ENCODE measurements at places on chromosomes 13 and 19. TPM values are rescaled to one million over a fixed set of nuclear protein-coding genes. Genes with fewer than 3 reads are reported as not detected.

Gene SSC5D
- total RNA-seq: 0.21 TPM

Gene LGALS7B
- not detected for total RNA-seq

Gene CEACAM1
- 9.0 TPM for total RNA-seq

Gene TNFSF9
- 6.4 TPM for total RNA-seq

Gene ZNF93
- 7.2 TPM for total RNA-seq

Gene FUT1
- total RNA-seq: 0.26 TPM

Gene SIGLEC10
- 2.3 TPM for total RNA-seq

Gene PRTN3
- total RNA-seq: not detected

Gene KLK12
- total RNA-seq: not detected

Measured in activated CD4-positive, alpha-beta T cell treated with anti-CD3 and anti-CD28 coated beads, Interleukin-2, amount 10 ng/mL, durations not matched to agents 24 days and 14 days (primary cell).